T follicular helper cell (primary cell): ENCODE measurements at places on chromosomes 7 and 10.

DNA sequence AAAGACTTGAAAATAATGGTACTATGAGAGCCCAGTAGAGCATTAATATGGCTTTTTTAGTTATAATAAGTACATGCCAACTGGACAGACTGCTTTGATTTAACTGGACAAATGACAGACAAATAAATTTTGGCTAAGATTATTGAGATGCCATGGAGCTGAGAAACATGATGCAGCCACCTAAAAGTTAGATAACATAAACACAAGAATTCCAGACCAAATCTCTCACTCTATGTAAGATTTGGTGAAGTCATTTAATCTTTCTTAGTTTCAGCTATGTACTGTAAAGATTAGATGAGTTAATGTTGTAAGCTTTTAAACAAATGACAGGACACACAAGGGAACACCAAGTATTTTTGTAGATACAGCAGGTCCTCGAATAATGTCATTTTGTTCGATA lies 118.2 kb downstream of the CACNA2D1 start:
- no peak for DNase-seq

- no peak for DNase-seq
Measured at GRCh38 chr7:44693641-44694313, 54.9 kb upstream of the ZMIZ2 start.

DNA sequence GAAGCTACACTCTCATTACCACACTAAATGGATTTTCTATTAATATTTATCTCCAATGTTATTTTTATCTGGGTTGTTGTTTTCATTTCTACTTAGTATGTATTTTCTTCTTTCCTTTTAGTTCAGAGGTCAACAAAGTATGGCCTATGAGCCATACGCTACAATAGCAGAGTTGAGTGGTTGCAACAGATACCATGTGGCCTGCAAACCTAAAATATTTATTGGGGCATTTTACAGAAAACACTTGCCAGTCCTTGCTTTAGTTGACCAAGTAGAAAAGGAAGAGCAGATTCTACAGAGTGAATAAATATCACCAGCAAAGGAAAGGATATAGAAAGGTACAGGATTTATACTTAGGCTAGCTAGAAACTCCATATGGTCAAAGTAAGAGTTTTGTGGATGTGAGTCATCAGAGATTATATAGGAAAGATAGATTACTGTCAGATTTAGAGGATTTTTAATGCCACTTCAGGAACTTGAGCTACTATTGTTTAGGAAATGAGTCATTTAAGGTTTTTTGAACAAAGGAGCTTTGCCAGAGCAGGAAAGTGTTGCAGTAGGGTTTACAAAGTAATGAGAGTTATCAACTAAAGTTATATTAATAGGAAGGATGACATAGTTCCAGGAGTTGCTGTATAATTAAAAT lies 323.3 kb upstream of the KAT6B start:
- DNase-seq = no peak

GRCh38 chr7:20402747-20403230 lies 72.1 kb downstream of the ITGB8 start:
- DNase-seq = no peak

GRCh38 chr10:5620966-5621365 lies 45.4 kb downstream of the ASB13 start:
- no peak for DNase-seq

GRCh38 chr10:75166623-75166972 lies 44.0 kb upstream of the VDAC2 start:
- DNase-seq = no peak

DNA sequence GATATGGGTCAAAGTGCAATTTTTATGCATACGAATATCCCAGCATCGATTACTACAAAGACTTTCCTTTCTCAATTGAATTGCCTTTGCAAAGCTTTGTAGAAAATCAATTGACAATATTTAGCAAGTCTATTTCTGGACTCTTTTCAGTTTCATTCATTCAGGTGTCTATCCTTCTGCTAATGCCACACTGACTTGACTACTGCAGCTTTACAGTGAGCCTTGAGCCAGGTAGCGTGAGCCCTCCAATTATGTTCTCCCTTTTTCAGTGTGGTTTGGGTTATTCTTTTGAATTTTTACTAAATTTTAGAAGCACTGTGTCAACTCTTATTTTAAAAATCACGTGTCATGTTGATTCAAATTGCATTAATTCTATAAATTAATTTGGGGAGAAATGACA lies 19.5 kb upstream of the AKR1E2 start:
- no peak for DNase-seq

GRCh38 chr7:74206589-74207120 lies 3.2 kb upstream of the LAT2 start:
- DNase-seq = peak; percentile 62

- DNase-seq = no peak
Measured at GRCh38 chr7:89621925-89622641, 532.2 kb upstream of the STEAP1 start.

DNA sequence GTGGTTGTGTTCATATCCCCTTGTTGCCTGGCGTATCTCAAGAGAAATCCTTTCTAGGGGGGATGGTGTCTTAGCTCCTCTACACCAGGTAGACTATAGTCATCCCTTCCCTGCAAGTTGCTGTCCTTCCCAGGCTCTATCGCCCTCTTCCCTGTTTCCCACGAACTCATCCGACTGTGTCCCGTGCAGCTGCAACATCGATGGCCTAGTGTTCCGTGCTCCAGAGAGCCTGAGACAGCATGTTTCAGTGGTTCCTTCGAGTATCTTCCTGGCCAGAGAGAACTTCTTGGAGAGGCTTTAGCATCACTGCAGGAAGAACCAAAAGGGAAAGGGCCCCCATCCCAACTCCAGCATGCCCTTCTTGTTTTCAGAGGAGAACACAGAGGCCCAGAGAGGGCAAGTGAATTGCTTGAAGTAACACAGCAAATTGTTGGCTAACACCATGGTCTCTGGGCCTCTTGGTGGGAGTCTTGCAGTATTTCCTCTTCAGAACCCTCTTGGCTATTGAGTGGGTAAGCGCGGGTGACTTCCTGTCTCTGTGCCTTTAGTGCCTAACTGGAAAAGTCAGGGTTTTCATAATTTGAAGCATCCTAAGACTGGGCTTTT lies 162.9 kb downstream of the RGS10 start:
- DNase-seq = no peak
